Esophagus squamous epithelium (tissue), 5 donors: ENCODE measurements at places on chromosomes 5 and 9. TPM values are rescaled to one million over a fixed set of nuclear protein-coding genes. Genes with fewer than 3 reads are reported as not detected.
A peak's percentile ranks its signal among the peaks of the same experiment; 100 is the strongest.

Gene PRDM9
- total RNA-seq, result not detected

Gene OR1Q1
- total RNA-seq, result not detected

Gene PCDHB12
- 0.22 TPM for total RNA-seq

Gene PRRX2
- 3.8 TPM for total RNA-seq

Gene DDX4
- not detected for total RNA-seq

Gene TMOD1
- 13.4 TPM for total RNA-seq

Gene MYMK
- total RNA-seq, result not detected

Gene KIF27
- total RNA-seq, result 4.2 TPM

Gene TAF11L3
- not detected for total RNA-seq

Gene NEUROG1
- total RNA-seq, result not detected

Gene RNF183
- 2.1 TPM for total RNA-seq

DNA sequence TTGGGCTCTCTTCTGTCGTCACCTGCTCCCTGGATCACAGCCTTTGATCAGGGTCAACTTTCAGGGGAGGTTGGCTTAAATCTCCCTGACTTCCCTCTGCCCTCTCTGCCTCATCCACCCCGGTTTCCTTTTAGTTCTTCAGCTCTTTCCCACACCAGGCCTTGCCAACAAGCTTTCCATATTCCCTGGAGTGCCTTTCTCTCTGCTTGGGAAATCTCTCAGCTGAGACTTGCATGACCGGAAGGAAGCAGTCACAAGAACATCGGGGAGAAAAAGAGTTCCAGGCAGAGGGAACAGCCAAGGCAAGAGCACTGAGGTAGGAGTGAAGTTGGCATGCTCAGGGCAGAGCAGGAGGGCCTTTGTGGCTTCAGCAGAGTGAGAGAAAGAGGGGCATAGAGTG, 88.4 kb upstream of the HSPA9 start:
- no peaks in the 10 kb centered on the region for H3K27me3 ChIP-seq
- H3K4me1 ChIP-seq, result peaks cover 23% of the 10 kb centered on the region
- H3K27ac ChIP-seq, result no peak overlapping the region
- H3K4me3 ChIP-seq, result no peak overlapping the region

GRCh38 chr5:580436-580835, 31.7 kb upstream of the CEP72 start:
- no peaks in the 10 kb centered on the region for H3K36me3 ChIP-seq
- DNase-seq, result no peak
- no peaks in the 10 kb centered on the region for H3K4me1 ChIP-seq

DNA sequence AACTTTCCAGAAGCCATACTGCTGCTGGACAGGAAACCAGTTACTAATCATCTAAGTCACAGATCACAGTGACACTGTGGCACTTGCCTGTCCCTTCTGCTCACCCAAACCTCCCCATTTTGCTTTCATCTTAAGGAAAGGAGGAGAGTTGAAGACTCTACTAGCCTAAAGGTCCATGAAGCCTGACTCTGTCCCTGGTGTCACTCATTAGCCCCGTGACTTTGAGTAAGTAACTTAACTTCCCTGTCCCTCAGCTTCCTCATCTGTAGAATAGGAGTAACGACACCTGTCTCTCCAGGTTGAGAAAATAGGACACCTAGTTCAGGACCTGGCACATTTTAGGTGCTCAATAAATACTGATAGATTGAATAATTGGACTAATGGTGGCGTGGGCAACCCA, 536 bp upstream of the SLC6A7 start:
- no peaks in the 10 kb centered on the region for H3K4me1 ChIP-seq
- no peak overlapping the region for H3K27ac ChIP-seq
- no peak overlapping the region for H3K4me3 ChIP-seq
- H3K36me3 ChIP-seq, result no peaks in the 10 kb centered on the region

DNA sequence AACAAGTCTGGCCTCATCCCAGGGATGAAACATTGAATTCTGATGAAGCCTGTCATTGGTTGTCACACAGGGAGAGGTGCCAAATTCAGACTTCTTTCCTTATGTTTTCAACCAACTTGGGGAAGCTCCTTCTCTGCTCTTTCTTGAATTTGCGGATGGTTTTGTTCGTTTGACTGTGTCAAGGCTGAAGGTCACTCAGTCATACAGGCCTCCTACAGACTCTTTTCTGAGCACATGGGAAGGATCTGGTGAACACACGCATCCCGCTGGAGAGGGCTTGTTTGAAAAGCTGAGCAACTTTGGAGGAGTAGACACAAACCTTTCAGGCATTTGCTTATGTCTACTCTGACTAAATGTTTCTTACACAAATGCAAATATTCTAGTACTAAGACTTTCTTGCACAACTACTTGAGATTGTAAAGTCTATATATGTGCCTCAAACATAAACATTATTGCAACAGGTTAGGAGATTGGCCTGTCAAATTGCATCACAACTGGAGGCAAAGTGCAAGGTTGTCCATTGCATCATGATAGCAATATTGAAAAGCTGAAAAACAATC, 151.5 kb upstream of the NR3C1 start:
- no peaks in the 10 kb centered on the region for H3K36me3 ChIP-seq
- H3K4me3 ChIP-seq, result no peak overlapping the region
- DNase-seq, result no peak
- H3K27ac ChIP-seq, result no peak overlapping the region

DNA sequence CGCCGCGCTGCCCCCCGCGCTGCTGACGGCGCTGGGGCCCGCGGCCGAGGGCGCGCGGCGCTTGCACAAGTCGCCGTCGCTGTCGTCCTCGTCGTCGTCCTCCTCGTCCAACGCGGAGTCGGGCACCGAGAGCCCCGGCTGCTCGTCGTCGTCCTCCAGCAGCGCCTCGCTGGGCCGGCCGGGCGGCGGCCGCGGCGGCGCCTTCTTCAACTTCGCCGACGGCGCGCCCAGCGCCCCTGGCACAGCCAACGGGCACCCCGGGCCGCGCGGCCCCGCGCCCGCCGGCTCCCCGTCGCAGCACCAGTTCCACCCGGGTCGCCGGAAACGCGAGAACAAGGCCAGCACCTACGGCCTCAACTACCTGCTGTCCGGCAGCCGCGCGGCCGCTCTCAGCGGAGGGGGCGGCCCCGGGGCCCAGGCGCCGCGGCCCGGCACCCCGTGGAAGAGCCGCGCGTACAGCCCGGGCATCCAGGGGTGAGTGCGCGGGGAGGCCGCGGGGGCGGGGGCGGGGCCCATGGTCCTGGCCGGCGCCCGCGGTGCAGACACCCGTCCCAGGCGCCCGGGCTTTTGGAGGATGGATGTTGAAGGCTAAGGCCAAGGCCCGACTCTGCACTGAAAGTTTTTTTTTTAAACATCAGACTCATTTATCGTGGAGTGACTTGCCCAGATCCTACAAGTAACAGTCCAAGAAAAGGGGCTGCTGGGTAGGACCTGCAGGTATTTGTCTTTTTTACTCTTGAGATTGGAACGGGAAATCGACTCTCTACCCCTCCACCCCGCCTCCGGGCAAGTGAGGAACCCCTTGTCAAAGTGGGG, 1.2 kb downstream of the TENT4A start:
- H3K27ac ChIP-seq, result peak overlapping the region; percentile 57
- no peaks in the 10 kb centered on the region for H3K27me3 ChIP-seq
- peak overlapping the region; percentile 57 for H3K4me3 ChIP-seq
- peaks cover 2% of the 10 kb centered on the region for H3K36me3 ChIP-seq

DNA sequence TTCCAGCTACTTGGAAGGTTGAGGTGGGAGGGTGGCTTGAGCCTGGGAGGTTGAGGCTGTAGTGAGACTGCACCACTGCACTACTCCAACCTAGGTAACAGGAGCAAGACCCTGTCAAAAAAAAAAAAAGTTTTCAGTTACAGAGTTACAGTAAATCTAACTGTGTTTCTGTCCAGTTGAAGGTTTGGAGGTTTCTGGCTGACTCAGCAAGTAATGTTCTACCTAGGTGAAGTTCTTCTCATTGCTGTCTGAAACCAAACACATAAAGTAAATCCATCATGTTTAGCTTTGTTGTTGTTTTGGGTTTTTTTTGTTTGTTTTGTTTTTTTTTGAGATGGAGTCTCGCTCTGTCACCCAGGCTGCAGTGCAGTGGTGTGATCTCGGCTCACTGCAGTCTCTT, 7.9 kb upstream of the ANKHD1 start:
- H3K27ac ChIP-seq, result no peak overlapping the region
- peaks cover 26% of the 10 kb centered on the region for H3K4me1 ChIP-seq
- no peak for DNase-seq
- no peak overlapping the region for H3K4me3 ChIP-seq
- no peaks in the 10 kb centered on the region for H3K36me3 ChIP-seq

GRCh38 chr5:153658606-153659005, 168.1 kb downstream of the GRIA1 start:
- H3K27me3 ChIP-seq, result no peaks in the 10 kb centered on the region
- H3K36me3 ChIP-seq, result no peaks in the 10 kb centered on the region
- H3K4me1 ChIP-seq, result no peaks in the 10 kb centered on the region
- H3K4me3 ChIP-seq, result no peak overlapping the region
- H3K27ac ChIP-seq, result no peak overlapping the region

- no peaks in the 10 kb centered on the region for H3K4me1 ChIP-seq
- no peak overlapping the region for H3K27ac ChIP-seq
- no peaks in the 10 kb centered on the region for H3K36me3 ChIP-seq
Observed at GRCh38 chr5:5278815-5279381, 138.8 kb downstream of the ADAMTS16 start.

DNA sequence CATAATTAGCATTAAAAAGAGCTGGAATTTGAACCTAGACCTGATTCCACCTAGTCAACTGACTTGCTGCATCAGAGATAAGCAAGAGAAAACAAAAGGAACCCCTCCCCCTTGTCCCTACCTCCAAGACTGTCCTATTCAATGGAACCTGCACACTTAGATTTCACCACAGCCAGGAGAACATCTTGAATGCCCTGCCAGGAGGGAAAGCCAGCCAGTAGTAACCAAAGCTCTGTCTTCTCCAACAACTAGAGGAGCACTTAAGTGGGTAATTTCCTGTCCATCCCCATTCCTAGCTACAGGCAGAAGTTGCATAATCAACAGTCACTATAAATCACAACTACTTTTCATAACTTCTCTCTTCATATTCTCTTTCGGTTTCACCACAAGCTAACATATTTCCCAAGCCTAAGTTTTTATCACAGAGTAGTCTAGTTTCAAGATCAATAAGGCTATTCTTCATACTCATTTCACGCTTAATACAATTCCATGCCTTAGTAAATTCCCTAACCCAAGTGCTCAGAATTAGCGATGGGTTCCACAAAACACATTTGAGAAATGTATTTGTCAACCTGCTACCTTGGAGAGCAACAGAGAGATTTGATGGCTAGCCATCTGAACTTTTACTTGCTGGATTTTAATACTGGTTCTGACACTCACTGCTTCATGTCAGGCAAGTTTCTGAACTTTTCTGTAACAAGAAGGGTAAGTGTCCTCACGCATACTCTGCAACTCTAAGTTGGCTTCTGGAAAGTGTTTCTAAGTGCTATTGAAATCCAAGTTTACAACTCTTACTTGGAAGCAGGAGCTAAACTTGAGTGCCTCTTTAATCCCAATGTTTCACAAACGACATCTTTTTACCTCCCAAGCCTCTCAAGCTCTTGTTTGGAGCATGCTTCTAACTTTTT, 2.0 kb downstream of the DENND1A start:
- H3K36me3 ChIP-seq, result no peaks in the 10 kb centered on the region
- peaks cover 15% of the 10 kb centered on the region for H3K4me1 ChIP-seq
- H3K27me3 ChIP-seq, result no peaks in the 10 kb centered on the region
- H3K27ac ChIP-seq, result peak overlapping the region; percentile 1
- DNase-seq, result no peak

DNA sequence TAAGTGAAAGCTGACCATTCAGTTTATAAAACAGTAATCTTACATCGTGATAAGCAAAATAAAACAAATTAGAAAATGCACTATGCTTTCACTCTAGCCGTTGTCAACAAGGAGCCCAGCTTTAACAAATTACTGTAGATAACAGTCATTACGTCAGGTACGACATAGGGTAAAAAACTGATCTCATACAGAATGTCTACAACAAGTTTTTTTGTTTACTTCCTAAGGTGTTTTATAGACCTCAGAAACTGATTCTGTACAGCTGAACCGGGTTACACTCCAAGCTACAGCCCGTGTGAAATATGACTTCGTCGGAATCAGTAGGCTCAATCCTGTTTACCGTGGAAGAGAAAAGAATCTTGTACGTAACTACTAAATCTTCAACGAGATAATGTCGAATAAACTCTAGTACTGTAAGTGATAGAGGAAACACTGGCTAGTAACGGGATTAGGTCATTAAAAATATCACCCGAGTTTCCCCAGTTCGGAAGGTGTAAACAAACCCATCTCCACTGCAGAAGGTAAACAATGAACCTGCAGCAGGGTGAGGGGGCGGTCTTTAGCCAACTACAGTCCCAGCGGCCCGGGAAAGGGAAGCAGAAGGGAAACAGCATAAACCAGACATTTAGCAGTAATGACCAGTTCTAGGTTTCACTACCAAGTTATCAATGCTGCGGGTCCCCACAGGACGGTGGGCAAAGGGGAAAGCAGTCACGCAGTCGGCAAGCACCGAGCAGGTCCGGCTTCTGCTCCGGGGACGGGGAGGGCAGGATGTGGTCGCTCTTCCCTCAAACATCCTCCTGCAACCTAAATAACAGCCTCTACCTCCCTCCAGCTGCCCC, 1.1 kb downstream of the RICTOR start:
- H3K27me3 ChIP-seq, result no peaks in the 10 kb centered on the region
- no peak for DNase-seq
- H3K4me3 ChIP-seq, result peak overlapping the region; percentile 90
- H3K36me3 ChIP-seq, result peaks cover 7% of the 10 kb centered on the region
- H3K4me1 ChIP-seq, result peaks cover 50% of the 10 kb centered on the region

- DNase-seq, result no peak
- H3K27ac ChIP-seq, result no peak overlapping the region
- H3K27me3 ChIP-seq, result no peaks in the 10 kb centered on the region
- no peaks in the 10 kb centered on the region for H3K36me3 ChIP-seq
- no peak overlapping the region for H3K4me3 ChIP-seq
- H3K4me1 ChIP-seq, result no peaks in the 10 kb centered on the region
Observed at GRCh38 chr9:30628915-30629567, 1755.4 kb upstream of the ACO1 start.

- no peak for DNase-seq
- no peak overlapping the region for H3K27ac ChIP-seq
- H3K27me3 ChIP-seq, result no peaks in the 10 kb centered on the region
- no peaks in the 10 kb centered on the region for H3K36me3 ChIP-seq
- H3K4me1 ChIP-seq, result peaks cover 3% of the 10 kb centered on the region
Observed at GRCh38 chr5:128782446-128782845, 182.8 kb upstream of the SLC27A6 start.

DNA sequence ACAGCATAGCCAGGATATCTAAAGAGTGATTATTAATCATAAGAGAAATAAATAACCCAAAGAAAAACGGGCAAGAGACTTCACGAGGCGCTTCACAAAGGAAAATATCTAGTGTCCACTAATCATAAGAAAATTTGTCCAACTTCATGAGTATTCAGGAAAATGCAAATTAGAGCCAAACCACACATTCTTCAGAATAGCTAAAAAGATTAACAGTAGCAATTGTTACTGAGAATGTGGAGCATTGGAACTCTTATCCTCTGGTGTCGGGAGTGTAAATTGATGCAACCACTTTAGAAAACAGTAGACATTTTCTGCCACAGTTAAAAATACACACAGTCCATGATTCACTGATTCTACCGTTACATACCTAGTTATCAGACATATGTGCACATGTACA, 145.7 kb downstream of the CWC27 start:
- no peaks in the 10 kb centered on the region for H3K4me1 ChIP-seq
- no peak for DNase-seq
- no peak overlapping the region for H3K4me3 ChIP-seq
- no peaks in the 10 kb centered on the region for H3K36me3 ChIP-seq
- H3K27me3 ChIP-seq, result no peaks in the 10 kb centered on the region
